Right renal pelvis (tissue), 4 donors: ENCODE measurements at places on chromosomes 13 and 19.
A peak's percentile ranks its signal among the peaks of the same experiment; 100 is the strongest.

GRCh38 chr19:48967346-48968178 is 2.5 kb downstream of the FTL start:
- no peak for DNase-seq

DNA sequence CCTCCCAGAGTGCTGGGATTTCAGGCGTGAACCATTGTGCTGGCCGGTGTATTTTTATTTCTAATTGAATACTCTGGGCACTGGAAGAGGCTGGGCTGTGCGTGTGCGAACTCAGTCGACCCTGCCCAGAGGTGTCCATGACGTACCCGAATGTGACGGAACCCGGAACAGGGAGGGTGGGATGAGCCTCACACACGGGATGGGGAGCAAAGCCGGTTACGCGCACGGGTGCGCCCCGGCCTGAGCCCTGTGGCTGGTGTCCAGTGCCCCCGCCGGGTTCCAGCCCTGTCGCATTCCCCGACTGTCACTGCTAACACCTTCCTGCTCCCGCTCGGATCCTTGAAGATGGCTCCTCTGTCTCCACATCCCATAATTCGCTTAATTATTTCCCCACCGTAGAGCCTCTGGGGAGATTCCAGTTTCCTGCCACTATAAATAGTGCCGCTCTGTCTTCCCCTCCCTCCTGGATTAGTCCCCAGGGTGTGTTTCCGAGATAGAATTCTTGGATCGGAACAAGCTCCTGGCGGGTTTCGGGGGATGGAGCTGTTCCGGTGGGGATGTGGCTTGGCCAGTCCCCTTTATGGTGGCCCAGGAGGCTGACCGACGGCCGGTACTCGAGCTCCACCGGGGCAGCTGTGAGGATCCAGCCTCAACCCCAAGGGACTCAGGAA is 22.0 kb downstream of the SBNO2 start:
- DNase-seq = no peak

DNA sequence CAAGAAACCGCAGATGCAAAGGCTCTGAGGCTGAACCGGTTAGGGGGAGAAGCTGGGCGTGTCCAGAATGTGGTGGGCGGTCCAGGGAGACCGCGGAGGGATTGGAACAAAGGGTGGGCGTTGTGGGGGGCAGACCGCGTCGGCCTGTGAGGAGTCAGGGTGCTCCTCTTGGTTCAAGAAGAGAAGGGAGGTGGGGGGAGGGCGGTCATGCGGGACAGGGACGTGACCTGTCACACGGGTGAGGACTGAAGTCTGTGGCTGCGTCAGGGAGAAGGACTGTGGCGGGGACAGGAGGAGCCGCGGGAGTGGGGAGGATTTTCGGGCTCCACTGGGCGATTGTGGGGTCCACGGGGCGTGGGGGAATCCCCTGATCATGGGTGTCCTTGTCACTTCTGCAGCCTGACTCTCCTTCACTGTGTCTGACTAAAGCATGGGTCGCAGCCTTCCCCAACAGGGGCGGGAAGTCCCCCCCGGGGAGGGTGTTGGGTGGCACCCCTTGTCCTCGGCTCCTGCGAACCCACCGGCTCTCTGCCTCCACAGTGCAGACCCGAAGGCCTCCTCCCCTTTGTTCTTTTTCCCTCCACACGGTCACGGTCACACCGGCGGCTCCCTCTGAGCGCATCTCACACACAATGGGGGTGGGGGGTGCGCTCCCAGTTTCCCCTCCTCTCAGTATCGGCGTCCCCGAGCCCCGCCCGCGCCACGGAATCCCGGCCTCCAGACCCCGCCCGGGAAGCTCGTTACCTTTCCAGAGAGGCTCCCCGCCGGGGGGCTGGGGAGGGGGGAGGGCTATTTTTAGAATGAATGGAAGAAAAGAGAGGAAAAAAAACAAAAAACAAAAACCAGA is 16.4 kb upstream of the KCNN1 start:
- no peak for DNase-seq

DNA sequence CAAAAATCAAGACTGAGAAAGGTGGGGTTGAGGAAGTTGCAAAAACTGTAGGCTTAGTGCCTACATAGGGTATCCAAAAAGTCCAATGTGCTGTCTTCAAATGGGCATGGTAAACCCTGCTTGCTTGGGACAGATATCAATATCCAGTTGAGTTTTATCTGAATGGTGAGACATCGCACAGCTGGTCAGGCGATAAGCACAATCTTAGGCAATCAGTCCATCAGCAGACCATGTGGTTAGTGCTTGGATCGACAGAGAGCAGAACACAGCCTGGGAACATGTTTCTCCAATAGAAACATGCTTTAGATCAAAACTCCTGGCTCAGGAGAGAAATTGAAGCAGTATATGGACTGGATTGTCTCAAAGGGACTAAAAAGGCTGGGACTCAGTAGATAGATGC is 151.3 kb upstream of the IPO5 start:
- no peak for DNase-seq

- DNase-seq = no peak
Observed at GRCh38 chr13:29721766-29722165, 126.3 kb upstream of the SLC7A1 start.

DNA sequence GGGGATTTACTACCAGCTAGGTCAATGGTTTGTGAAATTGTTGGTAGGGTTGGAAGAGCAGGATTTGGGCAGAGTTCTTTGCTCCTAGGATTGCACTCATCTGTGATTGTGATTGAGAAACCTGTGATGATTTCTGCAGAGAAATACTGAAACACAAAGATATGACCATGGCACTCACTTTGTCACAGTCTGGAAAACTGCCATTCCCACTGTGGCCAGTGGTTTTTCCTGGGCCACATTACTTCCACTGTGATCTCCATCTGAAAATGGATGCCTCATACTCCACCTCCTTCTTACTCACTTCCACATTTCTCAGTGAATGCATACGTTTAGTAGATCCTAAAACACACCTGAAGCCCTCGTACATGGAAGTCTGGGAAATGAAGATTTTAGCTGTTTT is 593.2 kb downstream of the LMO7 start:
- DNase-seq = no peak

DNA sequence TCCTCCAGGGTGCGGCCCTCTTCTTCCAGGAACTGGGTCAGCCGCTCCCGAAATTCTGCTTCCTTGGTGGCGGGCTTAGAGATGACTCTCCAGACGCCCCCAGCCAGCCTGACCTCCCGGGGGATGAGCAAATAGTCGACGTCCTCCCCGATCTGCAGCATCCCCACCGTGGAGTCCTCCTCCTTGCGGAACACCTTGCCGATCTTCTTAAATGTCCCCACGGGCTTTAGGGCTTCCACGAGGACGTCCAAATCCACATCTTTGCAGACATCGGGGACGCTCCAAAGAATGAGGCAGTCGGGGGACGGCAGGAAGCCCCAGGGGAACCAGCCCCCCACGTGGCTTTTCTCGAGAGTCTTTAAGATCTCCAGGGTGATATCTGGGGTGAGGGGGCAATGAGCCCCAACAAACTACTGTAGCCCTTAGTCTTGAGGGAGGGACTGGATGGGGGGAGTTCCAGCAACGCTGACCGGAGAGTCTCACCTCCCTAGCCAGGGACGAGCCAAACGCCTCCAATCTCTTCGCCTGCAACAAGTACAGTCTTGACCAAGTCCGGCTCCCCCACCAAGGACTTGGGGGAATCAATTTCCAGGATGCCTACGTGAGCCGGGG is 608 bp downstream of the CCDC8 start:
- no peak for DNase-seq

DNA sequence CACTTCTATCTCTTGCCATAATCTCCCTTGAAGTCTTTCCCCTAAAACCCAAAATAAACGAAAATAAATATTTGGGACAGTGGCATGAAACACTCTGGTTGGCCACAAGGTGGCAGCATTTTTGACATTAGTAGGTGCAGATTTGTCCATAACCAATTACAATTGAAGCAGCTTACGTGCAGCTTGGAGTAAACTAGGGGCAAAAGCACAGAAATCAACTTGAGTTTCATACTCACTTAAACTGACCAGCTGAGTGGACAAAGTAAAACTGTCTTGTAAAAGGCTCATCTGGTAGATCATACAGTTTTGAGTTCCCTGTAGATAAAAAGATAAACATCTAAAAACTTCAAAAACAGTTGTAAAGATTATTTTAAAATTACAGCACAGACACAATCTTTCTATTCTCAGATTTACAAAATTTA is 18.8 kb downstream of the PDCD5 start:
- DNase-seq = no peak

DNA sequence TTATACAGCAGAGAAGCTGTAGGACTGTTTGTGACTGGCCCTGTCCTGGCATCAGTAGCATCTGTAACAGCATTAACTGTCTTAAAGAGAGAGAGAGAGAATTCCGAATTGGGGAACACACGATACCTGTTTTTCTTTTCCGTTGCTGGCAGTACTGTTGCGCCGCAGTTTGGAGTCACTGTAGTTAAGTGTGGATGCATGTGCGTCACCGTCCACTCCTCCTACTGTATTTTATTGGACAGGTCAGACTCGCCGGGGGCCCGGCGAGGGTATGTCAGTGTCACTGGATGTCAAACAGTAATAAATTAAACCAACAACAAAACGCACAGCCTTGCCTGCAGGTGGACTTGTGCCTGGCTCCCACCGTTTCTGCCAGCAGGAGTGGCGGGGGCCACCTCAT is 27.3 kb upstream of the LDLR start:
- peak; percentile 5 for DNase-seq

GRCh38 chr19:14434543-14435319 is 1.6 kb downstream of the PKN1 start:
- DNase-seq = peak; percentile 12

DNA sequence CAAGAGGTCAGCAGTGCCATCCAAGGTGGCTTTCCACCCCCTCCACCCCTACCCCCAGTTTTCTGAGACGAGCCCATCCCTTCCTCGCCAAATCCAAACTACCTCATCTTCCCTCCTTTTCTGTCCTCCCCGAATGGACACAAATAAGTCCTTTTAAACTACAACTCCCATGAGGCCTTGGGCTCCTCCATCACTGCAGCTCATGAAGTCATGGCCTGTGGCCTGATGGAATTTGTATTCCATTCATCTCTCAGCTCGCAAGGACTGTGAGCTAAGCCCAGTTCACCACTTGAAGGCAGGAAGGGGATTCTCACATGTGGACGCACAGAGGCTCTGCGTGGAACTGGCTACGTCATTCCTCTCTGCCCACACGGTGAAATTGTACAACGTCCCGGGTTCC is 12.5 kb downstream of the PTPRH start:
- DNase-seq = no peak

DNA sequence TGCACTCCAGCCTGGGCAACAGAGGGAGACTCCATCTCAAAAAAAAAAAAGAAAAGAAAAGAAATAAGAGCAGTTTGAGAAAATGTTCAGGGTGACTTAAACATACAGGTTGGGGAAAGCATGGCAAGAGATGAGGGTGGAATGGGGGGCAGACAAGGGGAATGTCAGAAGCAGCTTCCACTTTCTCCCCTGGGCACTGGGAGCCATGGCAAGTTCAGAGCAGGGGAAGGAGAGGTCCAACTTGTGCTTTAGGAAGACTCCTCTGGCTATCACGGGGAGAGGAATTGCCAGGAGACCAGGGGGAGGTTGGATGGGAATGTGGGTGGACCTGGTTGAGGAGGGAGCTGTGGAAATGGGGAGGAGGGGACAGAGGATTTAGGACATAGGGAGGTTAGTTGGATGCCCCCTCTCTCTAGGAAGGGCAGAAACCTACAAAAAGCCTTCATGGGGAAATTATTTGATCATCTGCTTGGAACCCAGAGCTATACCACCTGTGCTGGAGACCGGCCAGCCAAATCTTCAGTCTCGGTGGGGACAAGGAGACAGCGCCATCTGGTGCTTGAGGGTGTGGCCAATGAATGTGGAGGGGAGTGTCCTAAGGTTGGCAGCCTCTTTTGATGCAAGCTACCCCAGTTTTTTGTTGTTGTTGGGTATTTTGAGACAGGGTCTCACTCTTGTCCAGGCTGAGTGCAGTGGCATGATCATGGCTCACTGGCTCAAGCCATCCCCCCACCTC is 7.3 kb upstream of the STRN4 start:
- no peak for DNase-seq

DNA sequence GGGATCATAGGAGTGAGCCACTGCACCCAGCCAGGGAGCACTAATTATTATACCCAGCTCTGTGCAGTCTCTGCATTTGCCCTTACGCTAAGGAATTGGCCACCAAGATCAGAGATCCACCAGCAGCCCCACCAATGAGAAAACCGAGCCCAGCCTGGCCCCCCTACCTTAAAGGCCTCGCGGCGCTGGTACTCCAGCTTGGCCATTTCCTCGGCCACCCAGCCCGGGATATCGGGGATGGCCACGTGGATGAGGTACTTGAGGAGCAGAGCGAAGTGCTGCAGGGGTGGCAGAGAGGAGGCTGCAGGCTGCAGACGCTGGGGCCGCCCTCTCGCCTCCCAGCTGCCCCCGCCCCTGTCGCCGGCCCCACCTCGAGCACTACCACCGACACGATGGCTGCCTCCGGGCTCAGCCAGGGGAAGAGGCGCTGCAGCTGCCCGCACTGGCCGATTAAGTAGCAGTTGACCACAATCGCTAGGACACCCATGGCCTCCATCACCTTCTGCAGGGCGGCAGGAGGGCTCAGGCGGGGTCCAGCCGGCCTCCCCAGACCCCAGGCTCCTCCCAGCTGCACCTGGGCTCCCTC is 7.5 kb downstream of the ANO8 start:
- no peak for DNase-seq

DNA sequence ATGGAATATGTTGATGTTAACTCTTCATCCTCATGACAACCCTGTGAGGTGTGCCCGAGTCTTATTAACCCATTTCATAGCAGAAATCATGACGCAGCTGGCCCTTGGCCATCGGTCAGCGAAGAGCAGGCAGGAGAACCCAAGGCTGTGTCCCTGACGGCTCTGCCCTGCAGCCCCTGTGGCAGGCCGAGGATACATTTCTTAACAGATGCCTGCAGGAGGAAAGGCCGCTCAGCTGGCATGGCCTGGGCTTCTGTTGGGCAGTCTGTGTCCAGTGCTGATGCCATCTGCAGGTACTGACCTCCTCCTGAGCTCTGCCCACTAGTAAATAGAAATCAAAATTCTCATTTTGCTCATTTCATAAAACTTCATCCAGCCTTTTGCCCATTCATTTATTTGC is 35.4 kb upstream of the MCF2L start:
- no peak for DNase-seq

DNA sequence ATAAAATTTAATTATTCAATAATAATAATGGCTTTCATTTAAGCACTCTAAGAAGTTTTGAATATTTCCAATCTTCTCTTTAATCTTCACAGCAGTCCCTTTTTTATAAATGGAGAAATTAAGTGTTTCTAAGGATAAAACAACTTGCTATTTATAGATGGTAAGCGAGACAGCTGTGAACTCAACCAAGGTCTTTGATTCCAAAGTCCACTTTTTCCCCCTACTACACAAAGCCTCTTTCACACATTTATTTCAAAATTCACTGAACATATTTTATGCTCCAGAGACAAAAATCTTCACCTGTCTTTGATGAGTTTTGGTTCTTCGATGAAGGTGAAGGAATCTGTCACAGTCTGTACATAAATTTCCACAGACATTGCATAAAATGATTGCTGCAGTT is 34.4 kb upstream of the FBXL3 start:
- no peak for DNase-seq

GRCh38 chr13:105446197-105446596 is 1089.3 kb downstream of the EFNB2 start:
- DNase-seq = no peak
